Ovary (tissue), 10 donors: ENCODE measurements at places on chromosomes 2 and 18. TPM values are rescaled to one million over a fixed set of nuclear protein-coding genes. Genes with fewer than 3 reads are reported as not detected.
A peak's percentile ranks its signal among the peaks of the same experiment; 100 is the strongest.

DNA sequence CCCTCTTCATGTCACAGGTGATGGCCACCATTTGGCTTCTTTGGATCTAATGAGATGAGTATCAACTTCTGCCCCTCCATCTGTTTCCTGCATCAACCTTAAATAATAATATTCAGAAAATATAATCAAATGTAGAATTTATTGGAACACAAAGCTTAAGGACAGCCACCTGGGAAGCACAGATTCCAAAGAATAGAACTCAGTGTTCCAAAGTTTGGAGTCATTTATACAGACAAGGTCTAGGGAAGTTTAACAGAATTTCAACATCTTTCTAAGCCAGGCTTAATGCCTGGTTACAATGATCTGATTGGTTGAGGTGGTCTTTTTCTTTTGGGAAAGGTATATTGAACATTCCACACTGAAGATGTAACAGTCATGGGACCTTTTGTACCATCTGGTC lies 218.0 kb upstream of the PIEZO2 start:
- no peak for DNase-seq

GRCh38 chr18:44803019-44803650 lies 122.4 kb downstream of the SETBP1 start:
- DNase-seq = peak; percentile 52

DNA sequence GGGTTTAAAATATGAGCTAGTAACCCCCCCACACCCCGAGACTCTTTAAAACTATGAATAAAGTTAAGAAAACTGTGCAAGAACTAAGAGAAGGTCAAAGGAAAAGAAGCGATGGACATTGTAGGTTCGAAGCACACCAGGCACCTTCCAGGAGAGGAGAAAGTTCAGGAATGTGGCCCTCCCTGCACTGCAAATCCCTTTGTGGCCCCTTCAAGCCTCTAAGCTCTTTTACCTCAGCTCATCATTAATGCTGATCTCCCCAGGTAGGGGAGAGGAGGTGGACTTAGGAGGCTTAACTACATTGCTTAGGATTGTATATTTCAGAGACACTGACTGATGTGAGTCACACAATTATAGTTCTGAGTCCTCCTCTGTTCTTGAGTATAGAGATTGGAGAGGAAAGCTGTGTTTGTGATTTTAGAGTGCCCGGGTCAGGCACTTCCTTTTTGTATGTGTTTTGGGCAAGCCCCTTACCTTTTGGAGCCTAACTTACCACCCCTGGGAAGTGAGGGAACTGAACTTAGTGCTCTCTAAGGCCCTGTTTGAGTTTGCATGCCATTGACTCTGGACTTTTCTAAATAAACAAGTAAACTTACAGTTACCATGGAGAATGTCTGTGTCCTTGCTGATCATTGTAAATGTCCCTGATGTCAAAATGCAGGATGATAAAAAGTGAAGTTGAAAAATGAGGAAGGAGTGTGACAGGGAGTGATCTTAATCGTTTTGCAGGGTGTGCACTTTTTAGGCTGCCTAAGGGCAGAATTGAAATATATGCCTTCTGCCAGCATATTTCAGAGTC lies 140.8 kb upstream of the ZEB2 start:
- no peak for DNase-seq

- DNase-seq = no peak
Measured at GRCh38 chr2:106546391-106546990, 59.3 kb downstream of the CD8B2 start.

DNA sequence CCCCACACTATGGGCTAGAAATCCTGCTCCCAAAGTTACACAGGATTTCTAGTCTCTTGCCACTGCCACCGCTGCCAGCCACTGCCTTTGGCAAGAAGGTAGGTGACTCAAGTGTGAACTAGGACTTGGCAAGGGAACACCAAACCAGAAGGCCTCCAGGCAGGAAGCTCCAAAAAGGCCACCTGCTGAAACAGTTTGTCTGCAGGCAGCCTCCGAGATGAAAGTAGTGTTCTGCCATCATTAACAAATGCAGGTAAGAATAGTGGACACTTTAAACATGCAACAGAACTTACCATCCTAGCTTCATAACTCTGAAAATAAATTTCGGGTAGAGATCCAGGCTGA lies 3.9 kb downstream of the ANKRD44 start:
- DNase-seq = no peak

- DNase-seq = no peak
Measured at GRCh38 chr18:13649397-13650390, 76.7 kb downstream of the FAM210A start.

GRCh38 chr2:207206011-207206410 lies 40.3 kb upstream of the KLF7 start:
- no peak for DNase-seq

The RGPD3 gene
- total RNA-seq = 0.80 TPM

The MGAT4A gene
- 13.6 TPM for total RNA-seq

The INHA gene
- 54.4 TPM for total RNA-seq

The MERTK gene
- 11.0 TPM for total RNA-seq

The GAL3ST2 gene
- 0.50 TPM for total RNA-seq
